Fibroblast of upper back skin (primary cell): ENCODE measurements at places on chromosomes 1 and 21.

DNA sequence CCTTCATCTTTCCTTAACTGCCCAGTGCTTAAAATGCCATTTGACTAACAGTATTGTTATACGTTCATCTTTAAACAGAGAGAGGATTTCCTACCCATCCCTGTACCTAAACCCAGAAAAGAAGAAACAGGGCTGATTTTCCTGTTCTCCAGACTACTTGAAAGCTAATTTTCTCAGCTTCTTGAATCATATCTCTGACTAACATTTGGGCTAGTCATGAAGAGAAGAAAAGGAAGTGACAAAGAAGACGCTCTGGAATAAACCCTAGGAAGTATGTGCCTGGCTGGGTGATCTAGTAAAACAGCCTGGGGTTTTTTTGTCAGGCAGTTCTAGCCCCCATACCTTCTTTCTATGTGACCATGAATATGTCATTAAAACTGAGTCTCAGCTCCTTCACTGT lies 44.8 kb upstream of the SGIP1 start:
- DNase-seq = peak; percentile 57

- no peak for DNase-seq
These were observed 686 bp downstream of the KMO start for GRCh38 chr1:241532864-241533263.

GRCh38 chr1:184931566-184931965 lies 42.7 kb downstream of the NIBAN1 start:
- no peak for DNase-seq

- no peak for DNase-seq
These were observed 199.4 kb downstream of the FCRL5 start for GRCh38 chr1:157352817-157353408.

DNA sequence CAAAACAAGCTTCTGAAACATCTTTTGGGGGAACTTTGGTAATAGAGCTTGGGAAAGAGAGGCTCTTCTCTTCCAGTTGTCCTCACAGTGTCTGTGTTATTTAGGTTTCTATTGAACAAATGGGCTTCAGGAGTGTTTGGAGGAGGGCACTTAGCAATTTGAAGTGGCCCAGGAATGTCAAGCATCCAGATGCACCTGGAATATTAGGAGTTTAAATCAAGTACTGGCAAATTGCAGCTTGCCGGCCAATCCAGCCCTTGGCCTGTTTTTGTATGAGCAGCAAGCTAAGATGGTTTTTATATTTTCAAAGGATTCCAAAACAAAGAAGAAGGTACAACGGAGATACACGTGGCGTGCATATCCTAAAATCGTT lies 94.7 kb downstream of the CCDC185 start:
- no peak for DNase-seq

DNA sequence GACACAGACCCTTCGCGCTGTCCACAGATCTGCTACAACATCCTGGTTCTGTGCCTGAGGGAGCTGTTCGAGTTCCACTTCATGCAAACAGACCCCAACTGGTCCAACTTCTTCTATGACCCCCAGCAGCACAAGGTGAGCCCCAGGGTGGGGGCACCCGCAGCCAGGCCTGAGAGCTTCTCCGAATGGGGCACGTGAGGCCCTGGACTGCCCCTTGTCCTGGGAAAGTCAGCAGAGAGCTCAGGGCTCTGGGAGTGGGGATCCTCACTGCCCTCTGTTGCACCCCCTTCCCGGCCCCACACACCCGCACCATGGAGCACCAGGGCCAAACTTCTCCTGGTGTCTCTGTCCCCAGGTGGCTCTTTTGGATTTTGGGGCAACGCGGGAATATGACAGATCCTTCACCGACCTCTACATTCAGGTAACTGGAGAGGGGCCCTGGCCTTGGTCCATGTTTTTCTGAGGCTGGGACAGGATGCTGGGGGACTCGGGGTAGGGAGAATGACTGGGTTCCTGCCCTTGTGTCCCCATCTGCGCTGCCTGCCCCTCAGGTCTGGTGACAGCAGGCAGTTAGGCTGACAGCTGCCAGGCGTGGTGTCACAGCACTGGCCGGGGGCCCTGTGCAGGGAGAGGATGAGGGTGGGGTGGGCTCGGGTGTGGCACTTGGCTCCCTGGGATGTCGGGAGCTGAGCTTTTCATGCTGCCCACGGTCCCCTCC lies 44.6 kb downstream of the COQ8A start:
- no peak for DNase-seq

GRCh38 chr1:167826127-167826526 lies 87.8 kb downstream of the ADCY10 start:
- DNase-seq = peak; percentile 31

GRCh38 chr1:24503059-24503751 lies 569 bp downstream of the RCAN3 start:
- no peak for DNase-seq

DNA sequence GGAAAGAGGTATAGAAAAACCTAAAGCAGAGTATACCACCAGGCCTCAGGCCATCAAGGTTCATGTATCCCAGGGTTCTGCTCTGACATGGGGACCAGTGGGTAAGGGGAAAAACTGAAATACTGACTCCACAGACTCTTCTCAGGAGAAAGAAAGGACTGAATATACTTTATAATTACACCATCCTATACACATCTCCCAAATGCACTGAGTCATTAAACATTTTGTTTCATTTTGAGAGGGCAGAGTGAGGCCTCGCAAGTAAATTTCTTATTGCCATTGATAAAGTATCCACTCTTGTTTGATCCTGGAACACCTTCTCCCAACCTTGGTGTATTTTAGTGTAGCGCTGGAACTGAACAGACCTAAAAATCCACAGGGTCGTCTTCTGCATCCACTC lies 247.9 kb downstream of the SLC45A1 start:
- DNase-seq = no peak

DNA sequence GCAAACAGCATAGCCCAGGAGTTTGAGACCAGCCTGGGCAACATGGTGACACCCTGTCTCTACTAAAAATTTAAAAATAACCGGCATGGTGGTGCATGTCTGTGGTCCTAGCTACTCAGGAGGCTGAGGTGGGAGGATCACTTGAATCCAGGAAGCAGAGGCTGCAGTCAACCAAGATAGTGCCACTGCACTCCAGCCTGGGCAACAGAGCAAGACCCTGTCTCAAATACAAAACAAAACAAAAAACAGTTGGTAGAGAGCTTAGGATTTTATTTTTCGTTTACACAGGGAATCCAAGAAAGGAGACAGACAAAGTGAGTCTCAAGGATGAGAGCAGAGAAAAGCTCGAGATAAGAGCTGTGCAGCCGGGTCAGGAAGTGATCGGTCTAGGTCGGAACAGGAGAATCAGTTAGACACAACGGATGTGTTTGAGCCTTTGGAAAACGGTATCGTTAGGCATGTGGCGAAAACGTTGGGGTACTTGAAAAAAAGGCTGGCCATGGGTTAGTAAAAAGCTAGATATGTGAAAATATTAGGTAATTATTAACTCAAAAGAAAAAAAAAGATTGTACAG lies 1.7 kb upstream of the MIB2 start:
- no peak for DNase-seq

GRCh38 chr1:6509220-6509918 lies 17.9 kb upstream of the PLEKHG5 start:
- DNase-seq = no peak

DNA sequence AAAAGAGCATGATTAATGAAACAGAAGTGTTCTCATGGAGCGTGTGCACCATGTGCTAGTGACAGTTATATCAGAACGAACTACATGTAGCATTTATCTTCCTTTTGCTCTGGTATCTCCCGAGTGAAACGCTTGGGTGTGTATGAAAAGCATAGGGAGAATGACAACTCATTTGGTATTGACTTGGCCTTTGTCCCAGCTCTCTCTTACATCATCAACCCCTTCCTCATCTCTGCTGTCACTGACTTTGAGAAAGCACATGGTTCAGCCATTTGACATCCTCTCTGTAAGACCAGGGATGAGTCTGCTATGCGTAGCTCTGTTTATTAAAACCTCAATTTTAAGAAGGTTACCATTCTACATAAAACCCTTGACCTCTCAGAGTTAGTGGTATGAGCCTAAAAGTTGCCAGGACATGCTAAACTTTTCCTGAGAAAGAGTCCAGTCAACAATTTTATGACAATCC lies 201.0 kb downstream of the NRIP1 start:
- DNase-seq = peak; percentile 51

GRCh38 chr1:205480349-205480985 lies 24.0 kb upstream of the CDK18 start:
- no peak for DNase-seq

DNA sequence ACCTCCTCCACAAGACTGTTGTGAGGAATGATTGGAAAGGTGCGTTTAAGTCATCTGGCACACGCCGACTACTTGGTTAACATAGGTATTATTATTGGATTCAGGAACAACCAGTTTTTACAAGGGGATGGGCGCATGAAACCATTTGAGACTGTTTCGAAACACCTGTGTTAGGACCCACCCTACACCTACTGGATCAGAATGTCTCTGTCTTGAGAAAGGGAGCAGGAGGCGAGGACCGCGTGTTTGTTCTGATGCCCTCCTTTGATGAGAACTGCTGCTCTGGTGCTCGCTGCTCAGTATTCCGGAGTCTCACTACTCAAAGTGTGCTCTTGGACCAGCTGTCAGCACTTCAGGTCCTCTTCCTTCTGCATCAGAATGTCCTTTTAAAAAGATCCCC lies 7.3 kb downstream of the H6PD start:
- DNase-seq = no peak

DNA sequence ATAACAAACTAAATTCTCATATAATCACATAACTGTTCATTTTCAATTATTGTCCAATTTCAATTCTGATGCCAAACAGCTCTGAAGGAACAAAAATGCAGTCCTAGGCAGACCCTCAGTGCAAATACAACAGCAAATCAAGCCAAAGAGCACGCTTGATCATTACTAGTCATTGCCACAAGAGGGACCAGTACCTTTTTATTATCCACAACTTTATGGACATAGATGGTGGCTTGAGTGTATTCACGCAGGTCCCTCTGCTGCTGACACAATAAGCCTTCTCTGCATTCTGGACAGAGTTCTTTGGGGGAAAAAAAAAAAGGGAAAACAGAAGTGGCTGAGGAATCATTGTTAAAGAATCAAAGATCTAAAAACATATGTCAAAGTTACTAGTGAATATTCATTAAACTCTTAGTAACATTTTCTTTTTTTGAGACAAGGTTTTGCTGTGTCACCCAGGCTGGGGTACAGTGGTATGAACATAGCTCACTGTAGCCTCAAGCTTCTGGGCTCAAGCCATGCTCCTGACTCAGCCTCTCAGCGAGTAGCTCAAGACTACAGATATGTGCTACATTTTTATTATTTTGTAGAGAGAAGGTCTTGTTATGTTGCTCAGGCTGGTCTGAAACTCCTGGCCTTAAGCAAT lies 34.3 kb upstream of the RAP1GAP start:
- peak; percentile 77 for DNase-seq

GRCh38 chr1:173573596-173573995 lies 29.3 kb downstream of the SLC9C2 start:
- no peak for DNase-seq

GRCh38 chr21:26194811-26195251 lies 24.3 kb upstream of the APP start:
- peak; percentile 67 for DNase-seq

- DNase-seq = peak; percentile 70
These were observed at the start of gene MAP3K6 for GRCh38 chr1:27366411-27367159. Gene MAP3K6, minus strand, starts transcription at chr1:27366961. Its CDS starts 364 bp downstream, at chr1:27366597.

DNA sequence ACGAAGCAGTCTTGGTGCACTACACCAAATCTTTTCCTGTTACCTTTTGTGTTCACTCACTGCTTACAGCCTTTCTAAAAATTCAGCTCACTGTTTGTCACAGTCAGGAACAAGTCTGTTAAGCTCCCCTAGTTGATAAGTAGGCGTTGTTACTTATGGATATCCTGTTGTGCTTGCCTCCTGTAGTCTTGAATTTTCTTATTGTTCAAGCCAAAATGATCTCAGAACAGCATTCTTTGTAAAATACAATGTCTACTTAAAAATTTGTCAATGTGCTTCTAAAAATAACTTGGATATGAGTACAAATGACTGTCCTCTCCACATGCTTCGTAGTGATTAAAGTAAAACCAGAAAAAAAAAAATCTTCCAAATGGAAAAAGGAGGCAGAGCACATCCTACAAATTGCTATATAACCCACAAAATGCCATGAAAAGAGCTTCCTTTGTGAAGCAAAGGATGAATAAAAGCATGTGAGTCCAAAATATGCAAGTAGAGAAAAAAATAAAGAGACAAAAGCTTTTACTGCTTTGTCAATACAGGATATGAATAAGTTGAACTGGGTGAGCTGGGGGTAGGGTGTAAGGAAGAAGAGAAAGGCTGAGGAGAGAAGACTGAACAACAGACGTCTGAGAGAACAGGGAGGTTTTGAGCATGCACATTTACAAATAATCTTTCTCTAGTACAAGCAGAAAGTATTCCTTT lies 228.9 kb upstream of the ADGRL4 start:
- peak; percentile 32 for DNase-seq

GRCh38 chr1:205168291-205168690 lies 43.2 kb downstream of the DSTYK start:
- DNase-seq = no peak

- no peak for DNase-seq
These were observed 39.1 kb upstream of the TRAPPC10 start for GRCh38 chr21:43972850-43973633.

DNA sequence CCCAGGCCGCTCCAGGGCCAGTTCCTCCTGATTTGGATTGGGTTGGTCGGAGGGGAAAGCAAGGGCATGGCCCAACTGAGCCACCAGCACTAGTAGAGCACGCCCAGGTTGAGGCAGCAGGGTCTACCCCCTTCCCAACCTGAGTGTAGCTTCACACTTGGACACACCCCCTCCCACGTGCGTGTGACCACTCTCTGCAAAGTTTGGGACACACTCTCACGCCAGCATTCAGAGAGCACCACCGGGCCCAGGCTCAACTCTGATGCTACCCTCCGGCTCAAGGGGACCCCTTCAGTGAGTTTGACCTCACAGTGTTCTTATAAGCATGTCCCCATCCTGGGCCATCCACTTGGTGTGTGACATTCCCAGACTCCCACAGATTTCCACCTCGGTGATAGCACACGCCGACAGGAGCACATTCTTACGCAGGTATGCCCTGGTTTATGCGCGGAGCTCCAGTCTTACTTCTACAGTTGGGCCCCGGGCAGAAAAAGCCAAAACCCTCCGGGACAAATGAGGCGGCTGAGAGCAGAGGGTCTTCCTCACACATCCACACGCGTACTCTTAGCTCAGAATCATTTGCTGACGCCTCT lies 3.0 kb upstream of the DMRTA2 start:
- no peak for DNase-seq

- DNase-seq = no peak
These were observed 11.5 kb downstream of the RAP1GAP start for GRCh38 chr1:21657456-21658190.

DNA sequence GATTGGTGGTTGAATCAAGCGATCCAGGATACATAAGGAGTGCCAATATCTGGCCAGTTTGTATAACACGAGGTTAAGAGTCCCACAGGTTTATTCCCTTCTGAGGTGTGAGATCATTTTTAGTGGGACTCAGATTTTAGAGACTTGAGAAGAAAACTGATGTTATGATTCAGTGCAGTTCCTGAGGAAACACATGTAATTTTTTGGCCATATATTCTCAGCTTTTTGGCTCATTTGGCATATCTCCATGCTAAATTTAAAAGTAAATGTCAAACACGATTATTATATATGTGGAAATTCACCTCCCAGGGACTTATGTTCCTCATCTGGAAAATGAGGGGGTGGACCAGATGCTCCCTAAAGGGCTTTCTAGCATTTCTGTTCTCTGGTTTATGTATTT lies 39.2 kb upstream of the SERBP1 start:
- no peak for DNase-seq

GRCh38 chr21:41975391-41976272 lies 21.8 kb upstream of the C2CD2 start:
- no peak for DNase-seq

- peak; percentile 37 for DNase-seq
These were observed 897 bp downstream of the EPHX4 start for GRCh38 chr1:92030656-92031107.
